ENCODE measurements at places on chromosomes 1 and 21.
A peak's percentile ranks its signal among the peaks of the same experiment; 100 is the strongest.

- DNase-seq: no peak
These were observed 47.6 kb downstream of the IRF2BP2 start for GRCh38 chr1:234562334-234562733.

GRCh38 chr1:156948708-156949107 is 28.3 kb downstream of the LRRC71 start:
- DNase-seq: no peak

GRCh38 chr1:29749024-29749945 is 513.0 kb downstream of the PTPRU start:
- no peak for DNase-seq

DNA sequence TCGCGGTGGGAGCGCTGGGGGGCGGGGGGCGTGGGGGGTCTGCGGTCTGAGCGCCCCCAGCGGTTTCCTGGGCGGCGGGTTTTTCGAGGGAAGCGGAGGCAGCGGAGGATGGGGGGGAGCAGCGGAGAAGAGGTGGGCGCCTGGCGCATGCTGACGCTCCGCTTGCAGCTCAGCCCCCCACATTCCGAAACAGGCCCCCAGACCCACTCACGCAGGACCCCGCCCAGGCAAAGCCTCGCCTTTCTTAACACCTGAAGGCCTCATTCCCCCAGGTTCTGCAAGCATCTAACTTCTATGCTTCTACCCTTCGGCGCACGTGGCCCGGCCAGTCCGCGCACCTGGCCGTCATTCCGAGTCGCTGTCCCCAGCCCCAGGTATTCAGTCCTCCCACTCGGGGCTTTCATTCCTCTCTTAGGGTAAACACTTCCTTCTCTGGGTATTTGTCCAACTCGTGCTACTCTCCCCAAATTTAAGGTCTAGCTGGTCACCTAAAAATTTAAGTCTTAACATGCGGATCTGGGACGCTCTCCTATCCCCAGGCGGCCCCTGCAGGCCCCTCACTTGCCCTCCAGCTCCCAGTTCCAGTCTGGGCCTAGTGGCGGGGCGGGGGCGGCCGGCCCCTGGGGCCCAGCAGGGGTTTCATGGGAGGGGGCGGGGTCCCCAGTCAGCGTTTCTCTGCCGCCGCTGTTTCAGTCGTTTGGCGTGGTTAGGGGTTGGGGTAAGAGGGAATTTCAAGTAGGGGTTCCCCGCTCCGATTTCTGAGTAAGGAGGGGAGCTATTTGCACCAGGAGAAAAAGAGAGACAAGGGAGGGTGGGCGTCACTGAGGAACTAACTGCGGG is 2.8 kb upstream of the ZBTB7B start:
- peak; percentile 60 for DNase-seq

DNA sequence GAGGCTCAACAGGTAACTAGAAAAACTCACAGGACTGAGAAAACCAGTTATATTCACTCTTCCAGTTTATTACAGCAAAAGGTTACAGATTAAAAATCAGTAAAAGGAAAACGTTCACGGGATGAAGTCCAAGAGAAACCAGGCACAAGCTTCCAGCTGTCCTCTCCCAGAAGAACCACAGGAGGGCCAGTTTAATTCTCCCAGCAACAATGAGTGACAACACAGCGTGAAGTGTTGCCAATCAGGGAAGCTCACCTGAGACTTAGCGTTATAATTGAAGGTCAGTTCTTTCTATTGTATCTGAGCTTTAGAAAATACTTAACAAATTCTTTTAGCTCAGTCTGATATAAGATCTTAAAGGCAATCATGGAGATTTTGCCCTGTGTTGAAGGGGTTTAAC is 65.2 kb upstream of the TNR start:
- DNase-seq: no peak

GRCh38 chr1:10903821-10904220 is 107.4 kb upstream of the CASZ1 start:
- DNase-seq: no peak

- DNase-seq: no peak
These were observed 2.0 kb downstream of the SRSF4 start for GRCh38 chr1:29179641-29180184.

DNA sequence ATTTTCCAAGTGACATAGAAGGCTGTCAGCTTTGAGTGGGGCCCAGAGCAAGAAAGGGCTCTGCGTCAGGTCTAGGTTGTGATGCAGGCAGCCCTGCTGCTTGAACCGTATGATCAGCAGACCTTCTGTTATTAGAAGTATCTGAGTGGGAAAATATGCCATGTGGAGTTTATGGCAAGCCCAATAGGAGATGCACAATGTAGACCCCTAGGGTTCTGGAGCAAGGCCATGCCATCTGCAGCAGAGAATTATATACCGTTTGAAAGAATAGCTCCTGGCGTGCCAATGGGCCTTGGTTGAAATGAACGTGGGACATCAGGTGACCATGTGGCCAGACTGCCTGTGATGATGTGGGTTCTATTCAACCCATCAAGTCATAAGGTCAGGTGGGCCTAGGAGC is 44.1 kb upstream of the ZBTB18 start:
- no peak for DNase-seq

- no peak for DNase-seq
These were observed 3.7 kb downstream of the OLFM3 start for GRCh38 chr1:101992821-101993575.

DNA sequence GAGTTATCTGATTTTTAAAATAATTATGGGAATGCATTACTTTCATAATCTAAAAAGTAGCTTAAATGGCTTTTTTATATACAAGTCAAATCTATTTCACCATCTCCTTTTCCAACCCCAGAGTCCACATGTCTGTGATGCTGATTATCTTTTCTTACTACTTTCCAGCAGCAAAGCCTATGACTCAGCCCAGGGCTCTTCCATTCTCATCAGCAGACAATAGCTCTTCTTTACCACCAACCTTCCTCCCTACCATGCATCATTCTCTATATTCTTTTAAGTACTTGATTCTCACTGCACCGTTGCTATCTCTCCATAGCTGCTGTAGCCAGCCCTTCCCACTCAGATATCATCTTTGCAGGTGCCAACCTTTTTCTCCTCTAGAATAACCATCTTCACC is 61.3 kb downstream of the OVGP1 start:
- no peak for DNase-seq

DNA sequence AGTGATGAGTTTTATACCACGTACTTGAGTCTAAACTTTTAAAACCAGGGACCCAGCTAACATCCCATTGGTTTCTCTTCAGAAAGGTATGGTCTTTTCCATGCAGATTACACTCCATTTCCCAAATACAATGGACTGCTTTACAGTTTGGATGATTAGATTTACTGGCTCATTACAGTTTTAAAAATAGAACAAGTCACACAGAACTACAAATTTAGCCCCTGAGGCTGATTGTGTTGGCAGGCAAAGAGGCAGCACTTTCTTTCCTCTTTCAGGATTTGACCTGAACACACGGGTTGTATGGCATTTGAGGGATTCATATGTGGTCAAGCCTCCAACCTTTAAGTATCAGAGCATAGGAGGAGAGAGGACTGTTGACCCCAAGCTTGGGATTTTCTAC is 21.8 kb upstream of the VTCN1 start:
- no peak for DNase-seq

- no peak for DNase-seq
These were observed 44.5 kb downstream of the MARK1 start for GRCh38 chr1:220572416-220572815.

DNA sequence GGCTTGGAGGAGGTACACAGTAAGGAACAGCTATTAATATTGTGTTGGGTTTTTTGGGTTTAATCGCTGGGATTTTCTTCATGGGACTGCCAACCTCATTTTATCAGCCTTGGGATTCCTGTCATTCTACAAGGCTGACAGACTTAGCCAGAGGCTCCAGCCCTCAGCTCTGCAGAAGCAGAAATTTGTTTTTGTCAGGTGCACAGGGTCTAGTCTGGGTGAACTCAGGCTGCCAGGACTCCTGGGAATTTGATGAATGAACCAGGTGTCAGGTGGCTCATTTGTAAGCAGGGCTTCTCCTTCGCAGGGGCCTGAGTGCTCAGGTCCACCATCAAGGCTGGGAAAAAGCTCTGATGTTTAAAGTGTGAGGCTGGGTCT is 11.5 kb upstream of the ZNF362 start:
- DNase-seq: no peak

DNA sequence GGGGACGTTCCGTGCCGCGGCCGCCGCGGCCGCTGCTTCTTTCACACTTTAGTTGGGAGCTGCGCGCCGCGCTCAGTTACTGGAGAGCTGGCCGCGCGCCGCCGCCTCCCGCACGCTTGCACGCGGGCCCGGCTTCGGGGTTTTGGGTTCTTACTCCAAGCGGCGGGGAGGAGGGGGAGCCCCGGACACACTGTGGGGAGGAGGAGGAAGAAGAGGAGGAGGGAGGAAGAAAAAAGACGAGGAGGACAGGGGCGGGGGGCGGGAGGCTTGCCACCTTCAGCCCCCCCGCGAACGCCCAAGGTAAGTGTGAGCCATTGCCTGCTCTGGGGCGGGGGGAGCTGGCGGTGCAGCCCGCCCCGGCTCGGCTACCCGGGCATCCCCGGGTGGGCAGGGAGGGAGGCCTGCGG is 243 bp downstream of the C1orf21 start:
- no peak for DNase-seq

- no peak for DNase-seq
These were observed 218.2 kb upstream of the ADGRL2 start for GRCh38 chr1:81582467-81582986.

DNA sequence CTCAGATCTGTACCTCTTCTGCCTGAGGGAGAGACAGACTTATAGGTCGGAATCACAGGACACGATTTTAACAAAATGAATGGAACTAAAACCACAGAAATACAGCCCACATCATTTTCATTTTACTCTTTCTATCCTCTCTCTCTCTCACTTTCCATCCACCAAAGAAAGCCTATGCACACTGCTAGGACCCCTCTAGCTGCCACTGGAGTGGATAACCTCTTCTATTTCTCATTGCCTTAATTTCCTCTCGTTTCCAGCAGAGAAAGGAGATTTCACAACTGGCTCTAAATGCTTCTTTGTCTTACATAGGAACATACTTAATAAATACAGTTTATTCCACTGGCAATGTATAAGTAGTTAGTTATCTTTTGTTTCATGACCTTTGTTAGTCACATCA is 867.8 kb upstream of the ADGRL4 start:
- no peak for DNase-seq

DNA sequence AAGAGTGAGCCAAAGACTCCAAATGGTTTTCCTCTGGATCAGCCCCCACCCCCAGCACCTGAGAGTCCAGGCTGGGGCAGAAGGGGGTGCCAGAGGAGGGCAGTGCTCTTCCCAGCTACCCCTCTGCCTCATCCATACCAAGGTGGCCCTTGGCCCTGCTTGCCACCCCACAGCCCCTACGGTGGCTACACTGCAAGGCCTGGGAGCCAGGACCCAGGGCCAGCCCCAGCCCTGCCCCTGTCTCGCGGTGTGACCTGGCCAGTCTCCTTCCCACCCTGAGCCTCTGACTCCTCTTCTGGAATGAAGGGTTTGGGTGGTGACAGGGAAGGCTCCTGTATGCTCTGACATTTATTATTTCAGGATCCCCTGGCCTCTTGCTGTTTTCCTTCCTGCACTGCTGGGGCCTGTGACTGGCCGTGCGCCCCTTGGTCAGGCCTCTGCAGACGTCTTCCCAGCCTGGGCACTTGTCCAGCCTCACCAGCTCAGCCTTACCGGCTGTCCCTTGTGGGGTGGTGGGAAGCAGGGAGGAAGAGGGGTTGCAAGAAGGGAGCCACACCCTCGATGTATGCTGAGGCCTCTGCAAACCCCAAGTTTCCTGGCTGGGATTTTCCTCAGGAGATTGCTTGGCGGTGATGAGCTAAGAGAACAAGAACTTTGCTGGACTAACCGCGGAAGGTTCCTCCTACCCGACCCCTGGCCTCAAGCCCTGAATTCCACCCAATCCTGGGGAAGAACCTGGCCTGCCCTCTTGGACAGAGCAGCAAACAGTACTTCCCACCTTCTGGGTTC is 13.5 kb downstream of the ASAP3 start:
- no peak for DNase-seq

DNA sequence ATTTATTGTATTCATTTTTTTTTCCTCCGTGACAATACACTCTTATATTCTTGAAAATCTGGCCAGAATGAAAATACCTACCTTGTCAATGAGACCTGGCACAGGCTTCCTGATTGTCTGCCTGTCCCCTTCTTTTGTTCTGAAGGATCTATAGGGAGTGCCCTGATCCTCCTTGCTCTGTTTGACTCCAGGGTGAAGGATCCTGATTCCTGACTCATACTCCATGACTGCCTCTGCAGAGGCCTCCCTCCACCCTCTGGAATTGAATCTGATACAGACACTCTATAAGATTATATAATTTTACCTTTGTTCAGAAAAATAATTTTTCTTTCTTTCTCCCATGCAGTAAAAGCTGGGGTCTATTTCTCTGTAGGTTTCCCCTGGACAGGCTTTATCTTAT is 116.2 kb downstream of the HMCN1 start:
- DNase-seq: no peak

DNA sequence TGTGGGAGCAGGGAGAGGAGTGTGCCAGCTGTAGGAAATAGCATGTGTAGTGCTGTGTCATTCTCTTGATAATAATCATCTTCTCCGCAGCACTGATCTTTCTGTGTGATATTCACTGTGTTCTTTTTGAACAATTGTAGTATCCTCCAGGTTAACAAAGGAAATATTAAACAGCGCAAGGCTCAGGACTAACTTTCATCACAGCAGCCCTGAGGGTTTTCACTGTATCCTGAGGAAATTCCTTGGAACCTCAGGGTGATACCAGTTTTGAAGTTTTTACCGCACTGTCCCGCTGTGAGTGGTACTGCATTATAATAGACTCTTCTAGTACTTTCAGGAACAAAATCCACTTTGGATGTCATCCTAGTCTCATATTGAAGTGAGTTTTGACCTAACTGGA is 228.4 kb upstream of the COA6 start:
- no peak for DNase-seq

GRCh38 chr1:115227346-115228082 is 110.5 kb downstream of the NGF start:
- no peak for DNase-seq

- no peak for DNase-seq
These were observed 181.0 kb downstream of the PTPRU start for GRCh38 chr1:29417147-29417858.

GRCh38 chr1:175872588-175872987 is 129.2 kb upstream of the TNR start:
- DNase-seq: no peak

GRCh38 chr1:78304761-78305160 is 186.0 kb upstream of the PTGFR start:
- DNase-seq: no peak

DNA sequence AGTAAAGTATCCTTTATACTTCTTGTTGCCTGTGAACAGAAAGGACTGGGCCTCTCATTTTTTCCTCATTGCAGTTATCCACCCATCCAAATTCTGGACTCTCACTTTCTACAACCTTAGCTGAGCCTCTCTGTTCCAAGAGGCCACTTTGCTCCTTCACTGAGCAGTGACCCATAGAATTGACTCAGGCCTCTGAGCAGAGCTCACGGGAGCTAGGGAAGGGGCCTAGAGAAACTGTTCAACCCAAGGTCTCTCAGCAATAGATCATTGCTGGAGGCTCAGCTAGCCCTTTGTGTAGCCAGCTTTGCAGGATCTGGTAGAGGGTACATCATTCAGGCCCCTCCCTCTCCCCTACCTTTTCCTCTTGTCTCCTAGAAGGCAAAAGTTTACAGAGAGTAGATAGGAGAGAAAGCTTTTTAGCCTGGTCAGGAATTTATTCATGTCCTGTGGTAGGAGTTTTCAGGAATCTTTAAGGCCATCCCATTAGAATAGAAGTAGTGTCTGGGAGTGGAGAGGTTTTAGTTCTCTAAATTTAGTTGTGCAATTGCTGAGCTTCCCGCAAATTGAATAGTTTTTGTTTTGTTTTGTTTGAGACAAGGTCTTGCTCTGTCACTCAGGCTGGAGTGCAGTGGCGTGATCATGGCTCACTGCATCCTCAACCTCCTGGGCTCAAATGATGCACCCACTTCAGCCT is 6.7 kb downstream of the INTS3 start:
- no peak for DNase-seq

Measured in NCI-H1930 (cell line).